T-helper 17 cell (primary cell): ENCODE measurements at places on chromosomes 3 and 15. TPM values are rescaled to one million over a fixed set of nuclear protein-coding genes. Genes with fewer than 3 reads are reported as not detected.

TTLL13 gene
- not detected for total RNA-seq

IRAK2 gene
- total RNA-seq: 5.0 TPM

KBTBD12 gene
- total RNA-seq: not detected

ROBO1 gene
- total RNA-seq: not detected

GUCA1C gene
- not detected for total RNA-seq

PIGZ gene
- total RNA-seq: 1.5 TPM

XCR1 gene
- 0.08 TPM for total RNA-seq

SHF gene
- total RNA-seq: 2.0 TPM

LTF gene
- not detected for total RNA-seq

UCN2 gene
- total RNA-seq: not detected

IMPG2 gene
- total RNA-seq: 0.47 TPM

C3orf49 gene
- not detected for total RNA-seq

KCNMB2 gene
- not detected for total RNA-seq

CPB1 gene
- total RNA-seq: not detected

DNA sequence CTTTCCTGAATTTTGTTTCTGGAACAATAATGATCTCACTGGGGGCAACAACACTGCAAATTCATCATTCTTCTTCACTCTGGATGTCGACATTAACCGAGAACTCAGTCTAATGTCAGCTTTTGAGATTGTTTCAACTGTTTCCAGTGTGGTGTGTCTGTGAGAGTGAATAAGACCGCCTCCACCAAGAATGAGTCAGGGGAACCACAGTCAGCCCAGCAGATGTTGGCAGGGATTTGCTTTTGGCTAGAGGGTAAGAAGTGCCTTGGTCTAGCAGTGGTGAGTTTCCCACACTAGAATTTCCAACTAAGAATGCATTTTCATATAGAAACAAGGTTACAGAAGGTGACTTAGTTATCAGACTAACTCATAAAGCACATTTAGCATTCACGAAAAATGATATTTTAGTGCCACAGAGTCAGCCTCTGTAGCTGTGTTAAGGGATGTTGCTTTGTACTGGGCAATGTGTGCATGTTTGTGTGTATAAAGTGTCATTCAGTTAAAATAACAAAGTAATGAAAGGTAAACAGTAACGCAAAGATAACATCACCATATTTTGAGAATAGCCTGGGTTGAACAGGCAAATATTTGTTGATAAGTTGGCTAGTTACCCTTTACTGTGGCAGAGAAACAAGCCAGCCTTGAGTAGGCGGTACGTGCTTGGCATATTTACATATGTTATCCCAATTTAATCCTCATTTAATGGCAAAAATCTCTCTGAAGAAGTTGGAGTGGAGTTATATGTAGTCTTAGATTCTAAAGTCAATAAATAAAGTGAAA, 33.8 kb downstream of the DRD3 start:
- DNase-seq: no peak

DNA sequence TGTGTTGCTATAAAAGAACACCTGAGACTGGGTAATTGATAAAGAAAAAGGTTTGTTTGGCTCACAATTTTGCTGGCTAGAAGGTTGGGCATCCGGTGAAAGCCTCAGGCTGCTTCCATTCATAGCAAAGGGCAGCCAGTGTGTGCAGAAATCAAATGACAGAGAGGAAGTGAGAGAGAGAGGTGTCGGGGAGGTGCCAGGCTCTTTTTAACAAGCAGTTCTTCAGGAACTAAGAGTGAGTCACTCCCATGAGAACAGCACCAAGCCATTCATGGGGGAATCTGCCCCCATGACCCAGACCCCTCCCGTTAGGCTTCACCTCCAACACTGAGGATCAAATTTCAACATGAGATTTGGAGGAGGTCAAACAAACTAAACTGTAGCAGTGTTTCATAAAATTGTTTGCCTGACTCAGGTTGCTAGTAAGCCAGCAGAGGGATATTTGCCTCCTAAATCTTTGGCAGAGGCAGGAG, 4.5 kb upstream of the PARP15 start:
- no peak for DNase-seq

DNA sequence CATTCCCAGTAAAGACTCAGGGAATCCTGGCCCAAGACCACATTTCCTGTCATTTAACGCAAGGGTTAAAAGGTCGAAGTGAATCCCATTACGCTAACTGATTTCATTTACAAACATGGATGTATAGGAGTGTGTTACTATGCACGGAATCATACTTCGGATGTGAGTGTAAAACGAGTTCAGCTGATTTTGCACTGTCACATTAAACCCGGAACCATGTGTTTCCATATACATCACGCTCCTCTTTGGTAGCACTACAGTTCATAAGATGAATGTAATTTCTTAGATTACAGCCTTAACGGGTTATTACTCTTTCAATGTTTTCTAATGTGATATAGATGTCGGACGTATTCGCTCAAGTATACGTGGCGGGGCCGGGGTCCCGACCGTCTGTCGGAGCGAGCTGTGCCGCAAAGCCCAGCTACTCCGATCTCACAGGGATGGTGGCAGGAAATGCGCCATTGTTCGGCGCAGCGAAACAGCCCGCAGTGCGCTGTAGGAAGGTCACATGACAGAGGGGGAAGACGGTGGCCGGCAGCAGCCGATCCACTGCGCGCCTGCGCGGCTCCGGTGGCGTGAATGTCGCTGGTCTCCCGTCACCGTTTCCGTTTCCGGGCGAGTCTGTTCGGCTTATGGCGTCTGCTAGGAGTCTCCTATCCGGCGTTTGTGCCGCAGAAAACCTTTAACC, 97.3 kb downstream of the NPAP1 start:
- peak; percentile 19 for DNase-seq

DNA sequence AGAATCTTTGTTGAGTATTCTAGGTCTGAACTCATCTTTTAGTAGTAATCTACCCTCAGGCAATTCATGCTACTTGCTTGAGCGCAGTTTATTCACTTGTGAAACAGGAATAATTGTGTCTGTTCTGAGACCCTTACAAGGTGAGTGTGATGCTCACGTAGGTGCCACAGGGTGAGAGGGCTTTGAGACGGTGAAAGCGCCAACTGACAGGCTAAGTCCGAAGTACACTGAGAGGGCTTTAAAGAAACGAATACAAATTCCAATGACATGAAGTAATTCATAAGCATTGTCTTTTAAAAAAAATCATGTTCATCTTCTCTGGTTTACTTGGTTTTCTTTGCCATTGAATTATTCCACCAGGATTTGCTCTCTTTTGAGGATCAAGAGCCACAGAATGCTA, 393.7 kb upstream of the RGMA start:
- DNase-seq: no peak

GRCh38 chr3:110542552-110543150, 529.0 kb upstream of the NECTIN3 start:
- no peak for DNase-seq

DNA sequence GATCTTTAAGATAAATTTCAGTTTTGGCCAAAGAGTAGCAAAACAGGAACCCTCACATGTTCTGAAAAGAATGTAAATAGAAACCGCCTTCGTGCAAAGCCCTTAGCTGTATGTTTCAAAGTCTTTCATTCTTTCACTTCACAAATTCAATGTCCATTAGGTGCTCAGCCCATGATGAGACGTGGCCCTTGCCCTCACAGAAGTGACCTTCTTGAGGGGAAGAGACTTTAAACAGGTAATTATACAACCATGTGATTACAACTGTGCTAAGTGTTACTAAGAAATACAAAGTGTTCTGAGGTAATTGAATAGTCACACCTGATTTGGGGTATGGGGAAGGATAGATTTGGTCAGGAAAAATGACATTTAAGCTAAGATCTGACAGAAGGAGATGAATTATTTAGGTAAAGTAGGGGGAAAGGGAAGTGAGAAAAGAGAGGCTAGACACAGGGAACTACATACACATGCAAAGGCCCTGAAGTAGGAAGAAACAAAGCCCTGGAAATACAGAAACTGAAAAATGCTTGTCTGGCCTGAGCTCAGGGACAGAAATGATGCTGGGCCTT, 19.6 kb downstream of the HSPBAP1 start:
- no peak for DNase-seq

DNA sequence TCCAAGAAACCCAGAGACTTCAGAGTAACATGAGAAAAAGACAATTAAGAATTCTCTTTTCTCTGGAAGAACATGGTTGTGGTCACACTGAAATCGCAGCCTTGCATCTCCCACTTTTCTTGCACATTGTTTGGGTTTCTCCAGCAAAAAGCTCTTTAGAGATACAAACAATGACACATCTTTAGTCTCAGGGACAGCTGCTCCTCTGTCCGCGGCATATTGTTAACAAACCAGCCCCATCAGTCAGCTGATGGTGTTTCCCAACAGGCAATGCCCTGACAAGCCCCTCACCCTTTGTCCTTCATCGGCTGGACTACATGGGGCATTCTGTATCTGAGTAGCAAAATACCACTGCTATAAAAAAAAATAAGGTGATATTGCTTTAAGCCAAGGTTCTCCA, 53.4 kb downstream of the UMPS start:
- DNase-seq: no peak

DNA sequence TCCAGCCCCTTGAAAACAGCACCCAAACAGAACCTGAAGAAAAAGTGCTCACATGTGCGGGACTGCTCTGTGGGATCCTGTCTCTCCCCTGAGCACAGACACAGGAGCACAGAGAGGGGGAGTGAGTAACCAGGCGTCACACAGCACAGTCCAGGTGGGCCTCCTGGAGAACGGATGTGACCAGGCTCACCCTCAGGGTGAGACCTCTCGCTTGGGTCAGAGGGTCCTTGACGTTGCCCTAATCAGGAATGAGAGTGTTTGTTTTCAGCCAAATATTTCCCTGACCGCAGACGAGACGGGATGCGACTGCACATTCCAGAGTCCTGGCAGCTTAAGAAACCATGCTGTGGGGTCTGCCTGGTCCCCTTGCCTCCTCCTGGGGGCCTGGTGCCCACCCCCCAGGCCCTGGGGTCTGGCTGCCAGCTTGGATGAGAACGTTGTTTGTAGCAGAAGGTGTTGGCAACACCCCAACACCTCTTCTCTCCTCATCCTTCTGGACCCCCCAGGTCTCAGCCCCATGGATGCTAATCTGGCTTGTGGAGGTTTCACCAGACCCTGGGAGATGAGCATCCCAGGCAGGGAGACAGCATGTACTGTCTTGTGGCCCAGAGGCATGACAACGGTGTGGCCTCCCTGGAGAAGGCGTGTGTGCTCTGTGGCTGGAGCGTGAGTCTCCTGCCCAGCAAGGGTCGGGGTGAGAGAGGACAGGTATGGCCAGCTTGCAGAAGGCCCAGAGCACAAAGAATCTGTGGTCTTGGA, 42.1 kb upstream of the SLC6A6 start:
- no peak for DNase-seq

DNA sequence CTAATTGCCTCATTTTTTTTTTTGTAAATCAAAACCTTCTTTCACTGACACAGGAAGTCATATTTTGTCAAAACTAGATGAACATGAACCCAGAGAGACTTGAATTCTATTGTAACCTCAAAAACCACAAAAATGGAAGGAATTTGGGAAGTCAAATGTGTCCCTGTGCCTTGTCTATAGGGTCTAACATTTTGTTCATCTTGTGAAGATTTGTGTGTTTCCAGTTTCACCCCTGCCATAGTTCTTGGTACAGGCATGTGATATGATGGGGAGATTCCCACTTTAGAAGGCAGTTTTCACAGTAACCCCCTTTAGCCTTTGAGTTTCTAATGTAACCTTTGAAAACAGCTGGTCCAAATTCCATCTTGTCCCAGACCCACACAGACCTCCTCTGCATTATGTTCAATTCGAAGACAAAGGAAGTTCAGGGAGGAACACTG, 318.5 kb upstream of the ADAMTS9 start:
- no peak for DNase-seq

- no peak for DNase-seq
Measured at GRCh38 chr15:25740383-25741255, 122.5 kb downstream of the ATP10A start.

GRCh38 chr15:101542306-101543025, 53.0 kb upstream of the PCSK6 start:
- no peak for DNase-seq

- no peak for DNase-seq
Measured at GRCh38 chr3:12423918-12424630, 60.2 kb upstream of the TSEN2 start.

DNA sequence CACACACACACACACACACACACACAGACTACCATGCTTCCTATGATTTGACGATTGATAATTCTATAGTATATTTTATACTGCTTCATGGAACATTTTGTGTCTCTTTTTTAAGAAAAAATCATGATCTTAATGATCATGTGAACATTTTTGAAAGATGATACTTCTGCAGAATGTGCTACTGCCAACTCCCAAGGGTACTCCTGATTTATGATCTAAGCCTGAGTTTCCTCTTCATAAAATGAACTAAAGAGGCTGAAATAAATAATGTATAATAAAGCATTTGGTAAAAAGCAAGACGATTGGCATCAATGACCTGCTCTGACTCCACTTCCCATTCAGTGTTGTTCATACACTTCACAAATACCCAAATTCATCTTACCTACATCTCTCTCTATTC, 333.8 kb upstream of the RBMS3 start:
- DNase-seq: no peak

- DNase-seq: no peak
Measured at GRCh38 chr3:39407259-39407629, 724 bp downstream of the RPSA start.

DNA sequence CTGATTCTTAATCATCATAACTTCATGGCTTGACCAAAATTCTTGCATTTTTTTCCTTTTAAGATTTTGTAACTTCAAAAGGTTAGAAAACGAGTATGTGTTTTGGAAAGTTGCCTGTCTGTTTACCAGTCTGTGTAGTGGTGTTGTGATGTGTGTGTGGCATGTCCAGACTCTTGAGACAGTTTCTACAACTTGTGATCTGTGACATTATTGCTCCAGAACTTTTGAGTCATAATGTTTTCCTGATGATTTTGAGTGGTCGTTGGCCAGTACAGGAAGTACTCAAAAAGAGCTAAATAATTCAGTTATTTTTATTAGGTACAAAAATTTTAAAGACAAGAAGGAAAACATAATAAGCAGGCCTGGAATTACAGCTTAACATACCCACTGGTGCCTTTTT, 229.0 kb upstream of the C2CD4B start:
- DNase-seq: no peak

- no peak for DNase-seq
Measured at GRCh38 chr15:66738116-66738515, 36.1 kb downstream of the SMAD6 start.

- DNase-seq: no peak
Measured at GRCh38 chr3:159356606-159357005, 554.8 kb downstream of the MFSD1 start.

- DNase-seq: no peak
Measured at GRCh38 chr3:156038869-156039268, 81.5 kb upstream of the KCNAB1 start.

DNA sequence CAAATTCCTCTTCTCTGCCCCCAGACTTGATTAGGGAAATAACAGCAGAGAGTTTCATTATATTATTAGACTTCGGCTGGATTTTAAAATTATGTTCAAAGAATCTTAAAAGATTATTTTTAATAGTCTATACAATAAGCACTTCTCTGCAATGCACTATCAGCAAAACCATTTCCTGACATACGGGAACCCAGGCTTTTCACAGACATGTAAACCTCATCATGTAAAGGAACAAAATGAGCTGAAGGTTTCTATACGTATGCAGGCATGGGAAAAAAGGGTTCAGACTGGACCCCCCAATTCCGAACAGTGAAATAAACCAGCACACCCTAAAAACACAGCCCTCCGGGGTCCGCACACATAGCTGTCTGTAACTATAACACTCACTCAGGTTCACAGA, 77.5 kb upstream of the LMOD3 start:
- no peak for DNase-seq

- DNase-seq: peak; percentile 69
Measured at GRCh38 chr15:43185157-43186002, at the start of gene CCNDBP1. Gene CCNDBP1, plus strand, starts transcription at chr15:43185403. Its CDS starts 96 bp downstream, at chr15:43185499.

- DNase-seq: no peak
Measured at GRCh38 chr3:10929978-10930665, 62.4 kb upstream of the SLC6A1 start.

- DNase-seq: peak; percentile 72
Measured at GRCh38 chr3:122794779-122795673, at the start of gene SLC49A4. Gene SLC49A4, plus strand, starts transcription at chr3:122795069. Its CDS starts 124 bp downstream, at chr3:122795193.
